ENCODE measurements at places on chromosomes 7 and 10.

GRCh38 chr10:118488710-118489497 is 106.5 kb downstream of the PRLHR start:
- no peak for DNase-seq

DNA sequence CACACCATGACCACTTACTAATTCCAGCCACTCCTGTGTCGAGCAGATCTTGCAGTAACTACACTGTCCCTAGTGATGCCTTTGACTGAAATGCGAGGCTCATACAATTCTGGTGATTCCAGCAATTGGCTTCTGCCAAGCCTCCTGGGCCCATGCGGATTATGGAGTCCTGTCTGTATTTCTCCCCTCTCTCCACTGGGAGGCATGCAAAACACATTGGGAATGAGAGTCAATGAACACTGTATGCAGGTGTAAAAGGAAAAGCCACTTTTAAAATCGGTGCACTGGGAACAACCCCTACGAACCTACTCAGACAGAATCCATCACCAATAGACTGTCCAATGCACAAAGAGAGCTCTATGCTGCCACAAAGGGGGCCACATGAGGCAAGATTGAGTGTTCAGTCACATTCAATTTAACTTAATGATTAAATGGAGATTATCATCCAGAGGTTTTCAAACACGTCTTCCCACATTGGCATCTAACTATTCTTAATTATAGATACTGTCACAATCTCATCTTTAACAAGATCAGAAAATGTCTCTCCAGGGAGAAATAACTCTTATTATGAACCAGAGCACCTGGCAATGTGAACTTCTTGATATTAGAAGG is 550.6 kb downstream of the GLRX3 start:
- no peak for DNase-seq

- DNase-seq, result no peak
These were observed 69.4 kb downstream of the SH3PXD2A start for GRCh38 chr10:103786020-103786419.

GRCh38 chr10:86451604-86451960 is 70.0 kb downstream of the WAPL start:
- DNase-seq, result no peak

- no peak for DNase-seq
These were observed 342.4 kb upstream of the GRM3 start for GRCh38 chr7:86301301-86301700.

DNA sequence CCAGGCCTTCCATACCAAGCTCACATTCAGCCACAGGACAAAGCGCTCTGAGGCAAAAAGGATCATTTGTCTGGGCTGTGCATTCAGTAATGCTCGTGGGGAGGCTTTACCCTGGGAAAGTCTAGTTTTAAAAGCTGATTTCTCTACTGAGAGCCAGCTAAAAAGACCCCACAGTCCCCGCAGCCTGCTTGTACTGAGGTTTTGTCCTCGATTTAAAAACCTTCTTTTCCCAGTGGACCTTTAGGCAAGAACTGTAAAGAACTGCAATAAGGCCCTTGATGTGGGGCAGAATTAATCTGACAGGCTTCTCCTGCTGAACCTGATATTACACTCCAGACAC is 180.3 kb downstream of the USP6NL start:
- DNase-seq, result no peak

- DNase-seq, result no peak
These were observed 1.9 kb upstream of the HBP1 start for GRCh38 chr7:107166736-107167426.

DNA sequence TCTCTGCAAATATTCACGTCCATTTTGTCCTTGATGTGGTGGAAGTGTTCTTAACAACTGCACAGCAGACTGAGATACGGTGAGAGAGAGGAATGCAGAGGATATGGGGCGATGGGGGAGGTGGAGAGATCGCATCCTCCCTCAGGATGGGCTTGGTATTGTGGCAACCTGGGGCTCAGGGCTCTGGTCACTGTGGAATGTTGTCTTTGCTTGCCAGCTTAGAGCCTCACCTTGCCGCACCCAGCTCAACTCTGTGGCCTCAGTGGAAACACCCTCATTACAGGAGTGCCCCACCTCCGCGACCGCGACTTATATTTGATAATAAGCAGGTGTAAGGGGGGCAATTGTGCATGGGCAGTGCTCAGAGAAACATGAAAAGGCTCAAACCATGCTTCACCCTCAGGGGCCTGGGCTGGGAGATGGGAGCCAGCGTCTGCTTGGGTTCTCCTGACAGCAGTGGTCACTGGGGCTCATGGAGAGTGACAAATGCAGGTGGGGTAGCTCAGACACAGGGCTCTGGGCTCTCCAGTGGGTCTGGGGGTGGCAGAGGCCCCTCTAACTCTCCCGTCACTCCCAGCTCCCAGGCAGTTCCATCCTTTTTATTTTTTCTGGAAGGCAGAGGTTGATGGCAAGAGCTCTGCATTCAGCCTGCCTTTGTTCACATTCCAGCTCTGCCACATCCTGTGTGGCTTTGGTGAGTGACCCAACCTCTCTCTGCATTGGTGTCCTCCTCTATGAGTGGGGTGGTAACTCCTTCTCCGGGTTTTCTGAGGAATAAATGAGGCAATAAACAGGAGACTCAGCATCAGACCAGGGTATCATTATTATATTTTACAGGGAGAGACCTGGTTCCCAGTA is 43.1 kb upstream of the EMX2 start:
- DNase-seq, result no peak

DNA sequence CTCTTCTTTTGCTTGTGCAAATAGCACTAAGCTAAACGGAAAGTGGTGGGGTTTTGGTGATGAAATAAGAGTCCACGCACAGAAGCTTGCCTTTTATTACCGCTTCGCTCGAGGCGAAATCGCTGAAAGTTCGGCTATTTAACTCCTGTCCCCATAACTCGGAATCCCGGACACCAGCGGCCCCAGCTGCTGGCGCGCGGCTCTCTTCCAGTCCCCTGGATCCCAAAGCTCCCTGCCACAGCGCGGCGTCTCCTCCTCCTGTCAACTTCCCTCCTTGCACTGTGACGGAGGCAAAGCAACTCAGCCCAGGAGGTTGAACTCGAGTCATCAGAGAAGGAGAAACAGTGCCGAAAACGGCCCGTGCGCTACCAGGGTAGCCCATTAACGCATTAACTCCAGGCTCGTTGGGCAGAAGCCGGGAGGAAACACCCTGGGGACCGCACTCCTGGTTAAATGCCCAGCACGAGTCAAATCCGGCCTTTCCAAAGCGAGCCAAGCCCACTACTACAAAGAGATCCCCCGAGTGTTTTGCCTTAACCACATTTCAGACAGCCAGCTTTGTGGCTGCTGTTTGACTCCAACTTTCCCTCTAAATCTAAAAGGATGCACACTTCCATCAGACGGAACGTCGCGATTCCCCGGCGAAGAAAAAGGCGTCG is 1.3 kb downstream of the SEMA3D start:
- DNase-seq, result peak; percentile 69

DNA sequence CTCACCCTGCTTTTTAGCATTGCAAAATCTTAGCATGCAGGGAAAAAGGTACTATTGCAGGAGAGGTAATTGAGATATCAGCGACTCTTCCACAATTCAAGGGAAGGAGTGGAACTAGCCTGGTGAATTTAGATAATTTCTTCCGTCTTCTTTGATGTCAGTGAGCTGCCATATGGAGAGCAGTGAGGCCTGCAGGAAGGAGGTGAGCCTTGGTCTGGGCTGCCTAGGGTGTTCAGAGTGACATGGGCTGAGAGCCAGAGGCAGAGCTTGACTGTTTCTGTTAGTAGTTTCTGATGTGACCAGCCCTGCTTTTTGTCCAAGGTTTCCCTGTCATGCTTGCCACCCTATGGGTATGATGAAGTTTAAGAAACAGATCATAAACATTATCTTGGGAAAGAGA is 28.6 kb downstream of the KAT6B start:
- peak; percentile 18 for DNase-seq

- DNase-seq, result no peak
These were observed 43.1 kb downstream of the MET start for GRCh38 chr7:116715077-116715476.

GRCh38 chr7:101853684-101854083 is 36.3 kb downstream of the CUX1 start:
- DNase-seq, result no peak

DNA sequence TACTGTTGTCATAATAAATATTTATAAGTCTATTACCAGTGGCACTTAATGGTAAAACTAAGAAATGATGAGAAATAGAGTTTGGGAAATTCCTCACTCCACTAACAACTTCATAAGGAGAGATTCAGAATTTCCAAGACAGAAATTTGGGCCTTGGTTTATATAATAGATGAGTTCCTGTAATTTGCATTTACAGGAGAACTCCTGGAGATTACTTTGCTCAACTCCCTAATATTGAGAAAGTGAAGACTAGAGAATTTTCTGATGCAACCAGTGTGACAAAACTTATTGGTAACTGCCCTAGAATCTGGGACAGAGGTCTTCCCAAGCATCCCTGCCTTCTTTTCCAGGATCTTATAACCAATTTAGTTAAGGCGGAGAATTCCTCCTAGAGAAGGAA is 49.1 kb upstream of the GSAP start:
- no peak for DNase-seq

Measured in SK-N-DZ (cell line).